ENCODE measurements at places on chromosomes 3 and 15.

DNA sequence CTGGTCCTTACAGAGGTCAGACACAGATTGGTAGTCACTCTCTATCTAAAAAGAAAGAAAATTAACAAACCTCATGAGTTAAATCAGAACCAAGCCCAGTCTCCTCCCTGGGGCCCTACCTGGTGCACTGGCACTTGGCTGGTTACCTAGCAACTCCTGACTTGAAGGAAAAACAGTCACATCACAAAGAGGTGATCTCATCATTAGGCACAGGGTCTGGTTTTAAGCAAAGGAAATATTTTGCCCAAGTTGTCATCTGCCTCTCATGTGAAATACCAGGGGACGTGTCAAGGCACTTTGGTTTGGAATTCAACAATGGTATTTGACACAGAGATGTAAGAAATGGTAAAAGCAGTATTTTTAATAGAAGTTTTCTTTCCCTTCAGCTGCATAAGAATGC, 47.7 kb upstream of the FMN1 start:
- DNase-seq, result no peak

- DNase-seq, result no peak
Observed at GRCh38 chr15:79257454-79257853, 25.1 kb upstream of the ANKRD34C start.

GRCh38 chr3:53490459-53490968, 3.9 kb upstream of the CACNA1D start:
- no peak for DNase-seq

DNA sequence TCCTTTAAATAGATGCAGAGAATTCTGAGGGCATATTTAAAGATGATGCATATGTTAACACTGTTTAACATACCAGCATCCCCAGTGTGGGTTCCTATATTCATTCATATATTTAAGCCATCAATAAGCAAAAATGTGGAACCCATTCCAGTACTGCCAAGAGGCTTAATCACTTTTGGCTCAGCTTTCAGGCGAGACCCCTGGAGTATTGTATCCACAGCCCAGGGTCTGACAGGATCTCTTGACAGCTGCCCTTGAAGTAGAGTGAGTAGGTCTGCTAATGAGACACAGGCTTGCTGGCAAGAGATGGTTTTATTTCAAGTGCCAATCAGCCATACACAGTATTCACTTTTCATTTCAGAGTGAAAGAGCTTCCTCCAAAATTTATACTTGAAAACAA, 367.3 kb downstream of the OCA2 start:
- DNase-seq, result no peak

- no peak for DNase-seq
Observed at GRCh38 chr3:138460536-138461205, 26.3 kb downstream of the ESYT3 start.

DNA sequence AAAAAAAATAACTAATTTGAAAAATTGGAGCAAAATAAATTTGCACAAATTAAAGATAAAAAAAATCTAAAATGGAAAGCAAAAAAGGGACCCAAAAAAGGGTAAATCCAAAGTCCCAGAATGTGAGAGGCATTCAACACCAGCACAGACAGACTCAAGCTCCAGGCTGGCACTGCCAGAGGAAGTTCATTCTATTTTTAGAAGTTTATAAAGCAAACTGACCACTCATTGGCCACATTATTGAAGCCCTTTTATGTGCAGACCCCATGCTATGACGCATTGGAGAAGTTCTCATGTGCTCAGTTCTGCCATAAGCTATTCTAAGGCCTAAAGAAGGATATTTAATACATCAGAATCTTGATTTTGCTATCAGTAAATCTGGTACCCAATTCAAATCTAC, 17.6 kb upstream of the BOC start:
- no peak for DNase-seq

- DNase-seq, result no peak
Observed at GRCh38 chr3:25457671-25458419, 29.8 kb downstream of the RARB start.

GRCh38 chr3:143339451-143339850, 219.9 kb downstream of the CHST2 start:
- DNase-seq, result no peak

DNA sequence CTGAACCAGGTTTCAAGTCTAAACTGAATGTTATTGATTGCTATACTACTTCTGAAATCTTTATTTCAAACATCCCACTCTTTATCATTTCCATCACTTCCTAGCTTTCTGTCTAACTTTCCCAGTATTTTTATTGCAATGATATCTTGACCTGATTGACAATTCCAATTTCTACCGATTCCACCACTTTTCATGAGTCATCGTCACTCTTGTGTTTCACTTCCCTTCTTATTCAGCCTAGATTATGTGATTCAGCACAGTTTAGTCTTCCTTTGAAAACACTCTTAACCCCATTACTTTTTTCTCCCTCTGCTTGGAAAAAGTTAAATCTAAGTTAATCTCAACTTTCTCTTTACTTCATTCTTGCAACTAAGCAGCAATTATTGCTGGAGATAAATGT, 62.6 kb downstream of the SLC7A14 start:
- no peak for DNase-seq

- no peak for DNase-seq
Observed at GRCh38 chr3:174891524-174892203, 32.5 kb downstream of the NAALADL2 start.

DNA sequence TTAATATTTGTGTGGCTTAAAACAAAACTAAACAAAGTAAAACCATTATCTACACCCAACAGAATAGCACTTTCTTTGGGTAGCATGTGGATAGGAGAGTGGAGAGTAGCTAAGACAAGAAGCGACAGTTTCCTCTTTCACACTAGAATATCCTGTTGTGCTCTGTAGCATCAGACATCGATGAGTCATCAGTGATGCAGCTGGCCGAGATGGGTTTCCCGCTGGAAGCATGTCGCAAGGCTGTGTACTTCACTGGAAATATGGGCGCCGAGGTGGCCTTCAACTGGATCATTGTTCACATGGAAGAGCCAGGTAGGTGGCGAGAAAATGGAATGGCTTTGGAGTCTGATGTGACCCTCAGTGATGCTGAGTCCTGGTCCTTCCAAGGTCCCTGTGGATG, 108.1 kb downstream of the USP13 start:
- DNase-seq, result no peak

DNA sequence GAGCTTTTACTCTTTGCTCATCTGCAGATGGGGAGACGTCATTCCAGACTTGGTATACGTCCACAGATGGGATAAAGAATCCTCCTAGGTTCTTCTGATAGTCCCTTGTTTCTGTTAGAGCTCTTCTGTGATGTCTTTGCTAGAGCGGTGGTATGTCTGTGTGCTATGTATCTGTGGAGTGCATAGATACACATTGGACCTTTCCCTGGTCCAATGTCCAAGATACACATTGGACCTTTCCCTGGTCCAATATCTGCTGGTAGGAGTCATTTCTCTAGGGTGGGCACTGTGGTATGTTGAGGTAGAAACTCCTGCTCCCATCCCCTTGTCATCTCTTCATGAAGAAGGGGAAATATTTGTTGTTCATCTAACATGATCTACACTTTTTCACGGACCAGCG, 47.5 kb upstream of the LPP start:
- DNase-seq, result no peak

GRCh38 chr3:31235062-31235700, 297.5 kb upstream of the STT3B start:
- no peak for DNase-seq

- no peak for DNase-seq
Observed at GRCh38 chr3:111012388-111013248, 59.0 kb upstream of the NECTIN3 start.

- no peak for DNase-seq
Observed at GRCh38 chr3:141808586-141808985, 45.4 kb downstream of the GRK7 start.

- DNase-seq, result no peak
Observed at GRCh38 chr3:157058392-157059071, 101.4 kb downstream of the CCNL1 start.

GRCh38 chr3:4996223-4996765, 17.1 kb downstream of the BHLHE40 start:
- DNase-seq, result no peak

- no peak for DNase-seq
Observed at GRCh38 chr3:168531116-168531515, 435.4 kb upstream of the GOLIM4 start.

- no peak for DNase-seq
Observed at GRCh38 chr3:12734960-12735359, 24.1 kb downstream of the TMEM40 start.

DNA sequence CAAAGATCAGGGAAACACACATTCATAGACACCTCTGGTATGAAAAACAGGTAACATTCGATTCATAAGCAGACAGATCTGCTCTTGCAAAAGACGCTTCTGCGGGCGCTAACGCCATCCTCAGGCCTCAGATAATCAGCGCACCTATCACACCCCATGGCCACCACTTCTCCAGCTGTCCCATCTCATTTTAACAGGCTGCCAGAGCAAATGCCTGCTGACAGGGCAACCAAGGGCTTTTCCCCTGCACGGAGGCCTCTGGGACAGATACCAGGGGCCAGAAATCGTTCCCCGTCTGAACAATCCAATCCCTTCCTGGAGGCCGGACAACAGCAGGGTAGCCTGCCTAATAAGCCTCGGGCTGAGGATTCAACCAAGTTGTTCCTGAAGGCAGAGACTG, 15.2 kb downstream of the ABCC5 start:
- no peak for DNase-seq

DNA sequence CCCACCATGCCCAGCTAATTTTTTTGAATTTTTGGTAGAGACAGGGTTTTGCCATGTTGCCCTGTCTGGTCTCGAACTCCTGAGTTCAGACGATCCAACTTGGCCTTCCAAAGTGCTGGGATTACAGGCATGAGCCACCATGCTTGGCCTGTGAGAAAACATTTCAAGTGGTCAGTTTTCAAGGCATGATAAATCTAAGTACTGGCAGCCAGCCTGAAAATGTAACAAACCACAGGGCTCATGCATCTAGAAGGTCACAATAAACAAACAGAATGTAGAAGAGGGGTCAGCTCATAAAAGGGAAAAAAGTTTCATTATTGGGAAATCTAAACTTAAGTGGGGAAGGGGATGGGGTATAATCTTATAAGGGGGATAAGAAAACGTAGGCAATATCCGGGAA, 39.9 kb downstream of the PPCDC start:
- DNase-seq, result no peak

DNA sequence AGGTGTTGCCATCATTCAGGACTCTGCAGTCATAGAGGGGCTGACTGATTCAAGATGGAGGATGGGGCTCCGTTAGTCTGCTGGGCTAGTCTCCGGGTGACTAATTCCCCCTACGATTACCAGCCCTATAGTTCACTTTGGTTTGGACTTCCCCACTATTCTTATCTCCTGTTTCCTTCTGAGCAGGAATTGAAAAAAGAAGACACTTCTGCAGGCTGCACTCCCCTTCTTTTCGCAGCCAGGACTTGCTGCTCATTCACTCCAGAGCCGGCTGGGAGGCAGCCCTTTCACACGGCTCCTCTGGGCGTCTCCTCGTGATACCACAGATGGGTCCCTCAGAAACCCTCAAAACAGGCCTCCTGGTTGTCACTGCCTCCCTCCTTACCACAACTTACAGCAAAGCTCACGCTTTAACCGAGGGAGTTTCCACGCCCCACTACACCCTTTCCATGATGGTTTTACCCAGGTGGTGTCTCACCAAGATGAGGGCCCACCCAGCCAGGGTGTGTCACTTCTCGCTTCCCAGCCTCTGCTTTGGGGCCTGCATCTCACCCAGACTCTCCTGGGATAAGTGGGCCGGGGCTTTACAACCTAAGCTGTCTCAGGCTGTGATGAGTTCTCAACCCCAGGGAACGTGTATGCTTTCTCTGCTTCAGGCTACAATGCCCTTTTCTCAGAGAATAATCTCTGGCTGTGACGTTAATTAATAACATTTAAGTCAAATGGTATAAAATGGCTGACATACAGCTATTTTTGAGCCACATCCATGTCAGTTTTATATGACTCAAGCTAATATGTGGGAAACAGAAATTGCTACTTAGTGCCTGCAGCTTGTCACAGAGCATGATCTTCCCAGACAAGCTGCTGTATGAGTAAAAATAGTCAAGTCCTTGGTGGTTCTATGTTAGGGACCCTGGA, 11.9 kb downstream of the CX3CR1 start:
- DNase-seq, result no peak

DNA sequence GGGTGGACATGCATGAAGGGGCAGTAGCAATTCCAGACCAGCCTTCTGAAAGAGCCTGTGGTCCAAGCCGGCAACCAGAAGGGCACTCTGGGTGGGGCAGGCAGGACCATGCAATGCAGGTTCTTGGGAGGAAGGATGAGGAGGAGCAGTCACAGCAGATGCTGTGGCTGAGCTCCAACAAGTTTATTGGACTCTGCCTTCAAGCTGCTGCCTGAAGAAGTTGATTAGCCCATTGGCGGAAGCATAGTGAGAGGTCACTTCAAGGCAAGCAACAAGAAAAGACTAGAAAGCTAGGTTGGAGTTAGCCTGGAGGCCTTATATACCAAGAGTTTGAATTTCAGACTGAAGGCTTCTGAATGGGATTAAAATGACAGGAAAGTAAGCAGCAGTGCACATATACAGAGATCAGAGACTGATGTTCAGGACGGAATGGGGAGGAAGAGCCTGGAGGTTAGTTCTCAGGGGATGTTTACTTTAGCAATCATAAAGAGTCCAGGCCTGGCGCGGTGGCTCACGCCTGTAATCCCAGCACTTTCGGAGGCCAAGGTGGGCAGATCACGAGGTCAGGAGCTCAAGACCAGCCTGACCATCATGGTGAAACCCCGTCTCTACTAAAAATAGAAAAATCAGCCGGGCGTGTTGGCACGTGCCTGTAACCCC, 39.9 kb downstream of the SFMBT1 start:
- no peak for DNase-seq

DNA sequence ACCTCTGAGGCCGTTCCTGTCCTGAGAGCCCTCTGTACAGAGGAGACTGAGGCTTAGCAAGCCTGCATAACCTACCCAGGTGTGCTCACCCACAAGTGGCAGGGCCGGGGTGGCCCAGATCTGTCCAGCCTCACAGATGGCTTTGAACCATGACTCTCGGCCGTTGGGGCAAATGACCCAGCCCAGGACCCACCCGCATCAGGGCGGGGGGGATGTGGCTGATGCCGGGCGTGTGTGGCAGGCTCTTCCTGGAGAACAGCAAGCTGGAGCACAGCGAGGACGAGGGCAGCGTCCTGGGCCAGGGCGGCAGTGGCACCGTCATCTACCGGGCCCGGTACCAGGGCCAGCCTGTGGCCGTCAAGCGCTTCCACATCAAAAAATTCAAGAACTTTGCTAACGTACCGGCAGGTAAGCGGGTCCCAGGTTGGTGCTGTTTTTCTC, 133.5 kb downstream of the LRRK1 start:
- no peak for DNase-seq

- DNase-seq, result no peak
Observed at GRCh38 chr15:79673416-79674123, 223.2 kb downstream of the MTHFS start.

DNA sequence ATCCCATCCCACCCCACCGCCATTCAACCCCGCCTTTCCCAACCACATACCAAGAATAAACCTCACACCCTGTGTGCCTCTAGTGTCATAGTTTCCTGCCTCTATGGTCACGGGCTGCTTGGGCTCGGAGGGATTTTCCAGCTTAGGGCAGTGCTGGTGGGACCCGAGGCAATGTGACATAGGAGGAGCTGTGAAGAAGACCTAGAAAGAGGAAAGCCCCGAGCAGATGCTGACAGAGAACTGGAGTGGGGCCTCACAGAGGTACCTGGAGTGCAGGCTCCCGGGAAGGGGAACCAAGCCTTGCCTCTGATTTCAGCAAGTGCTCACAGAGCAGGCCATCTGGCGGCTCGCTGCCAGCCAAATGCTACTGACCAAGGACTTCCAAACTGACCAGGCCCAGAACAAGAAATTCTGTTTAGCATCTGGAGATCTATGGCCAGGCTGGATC, 27.5 kb downstream of the BHLHE40 start:
- DNase-seq, result no peak
